Memory B cell (primary cell): ENCODE measurements at places on chromosomes 3 and 15.

- H3K4me3 ChIP-seq: no peak overlapping the region
- H3K27me3 ChIP-seq: no peaks in the 10 kb centered on the region
- no peak for DNase-seq
- no peaks in the 10 kb centered on the region for H3K36me3 ChIP-seq
- H3K4me1 ChIP-seq: no peaks in the 10 kb centered on the region
- H3K27ac ChIP-seq: no peak overlapping the region
Observed at GRCh38 chr3:103813955-103814354, 1379.1 kb downstream of the ZPLD1 start.

- no peaks in the 10 kb centered on the region for H3K36me3 ChIP-seq
- DNase-seq: no peak
- H3K4me1 ChIP-seq: no peaks in the 10 kb centered on the region
- no peak overlapping the region for H3K4me3 ChIP-seq
- H3K27ac ChIP-seq: no peak overlapping the region
- H3K27me3 ChIP-seq: peaks cover 14% of the 10 kb centered on the region
Observed at GRCh38 chr3:182650568-182651128, 142.7 kb upstream of the ATP11B start.

DNA sequence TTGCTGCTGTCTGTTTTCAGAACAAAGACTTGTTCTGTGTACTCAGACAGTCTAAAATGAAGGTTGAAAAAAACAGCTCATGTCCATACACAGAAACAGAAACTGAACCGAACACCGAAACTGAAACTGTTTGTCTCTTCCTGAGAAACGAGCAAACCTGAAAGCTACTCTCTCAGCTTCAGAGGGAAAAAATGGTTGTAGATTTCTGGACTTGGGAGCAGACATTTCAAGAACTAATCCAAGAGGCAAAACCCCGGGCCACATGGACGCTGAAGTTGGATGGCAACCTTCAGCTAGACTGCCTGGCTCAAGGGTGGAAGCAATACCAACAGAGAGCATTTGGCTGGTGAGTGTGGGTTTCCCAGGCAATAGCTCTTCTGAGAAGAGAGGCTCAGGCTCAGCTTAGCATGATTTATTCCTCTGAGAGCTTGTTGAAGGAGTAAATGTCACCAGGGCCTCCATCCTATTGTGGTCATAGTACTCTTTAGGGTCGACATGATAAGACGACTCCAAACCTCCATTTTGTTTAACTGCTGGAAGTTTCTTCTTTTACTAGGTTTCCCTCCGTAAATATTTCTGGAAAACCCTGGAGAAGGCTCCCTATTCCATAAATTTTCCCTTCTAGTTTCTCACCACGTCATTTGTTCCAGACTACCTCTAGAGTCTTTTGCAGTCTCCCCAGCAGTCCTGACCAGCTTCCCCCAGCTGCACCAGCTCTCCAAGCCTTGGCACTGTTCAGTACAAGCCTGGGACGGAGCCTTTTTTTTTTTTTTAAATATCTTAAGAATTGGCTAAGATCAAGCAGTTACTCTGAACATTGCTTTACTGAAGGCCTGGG lies at the start of gene RTP4:
TSS of gene RTP4 (plus strand) at position 135 of the 838 bp plus-strand sequence. CDS start at position 192, 57 bp downstream.
- peak within 1 kb of the TSS; percentile 97 for H3K4me3 ChIP-seq
- H3K27me3 ChIP-seq: no peaks in the 10 kb centered on the region
- peak; percentile 40 for DNase-seq
- H3K27ac ChIP-seq: peak within 1 kb of the TSS; percentile 96

DNA sequence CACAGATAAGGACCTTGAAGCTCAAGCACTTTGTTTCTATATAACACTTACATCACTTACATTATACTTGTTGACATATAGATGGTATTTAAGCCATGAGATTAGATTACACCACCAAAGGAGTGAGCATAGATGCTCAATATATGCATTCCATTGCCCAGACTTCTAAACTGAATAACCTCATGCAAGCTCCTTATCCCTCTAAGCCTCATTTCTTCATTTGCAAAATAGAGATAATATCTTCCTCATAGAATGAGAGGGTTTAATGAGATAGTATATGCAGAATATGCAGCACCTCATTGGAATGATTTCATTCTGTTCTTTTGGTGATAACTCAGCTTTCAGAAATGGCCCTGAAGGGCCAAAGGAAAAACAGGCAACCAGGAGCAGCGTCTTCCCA lies 18.5 kb downstream of the NLGN1 start:
- H3K27ac ChIP-seq: no peak overlapping the region
- H3K36me3 ChIP-seq: no peaks in the 10 kb centered on the region
- H3K27me3 ChIP-seq: no peaks in the 10 kb centered on the region

DNA sequence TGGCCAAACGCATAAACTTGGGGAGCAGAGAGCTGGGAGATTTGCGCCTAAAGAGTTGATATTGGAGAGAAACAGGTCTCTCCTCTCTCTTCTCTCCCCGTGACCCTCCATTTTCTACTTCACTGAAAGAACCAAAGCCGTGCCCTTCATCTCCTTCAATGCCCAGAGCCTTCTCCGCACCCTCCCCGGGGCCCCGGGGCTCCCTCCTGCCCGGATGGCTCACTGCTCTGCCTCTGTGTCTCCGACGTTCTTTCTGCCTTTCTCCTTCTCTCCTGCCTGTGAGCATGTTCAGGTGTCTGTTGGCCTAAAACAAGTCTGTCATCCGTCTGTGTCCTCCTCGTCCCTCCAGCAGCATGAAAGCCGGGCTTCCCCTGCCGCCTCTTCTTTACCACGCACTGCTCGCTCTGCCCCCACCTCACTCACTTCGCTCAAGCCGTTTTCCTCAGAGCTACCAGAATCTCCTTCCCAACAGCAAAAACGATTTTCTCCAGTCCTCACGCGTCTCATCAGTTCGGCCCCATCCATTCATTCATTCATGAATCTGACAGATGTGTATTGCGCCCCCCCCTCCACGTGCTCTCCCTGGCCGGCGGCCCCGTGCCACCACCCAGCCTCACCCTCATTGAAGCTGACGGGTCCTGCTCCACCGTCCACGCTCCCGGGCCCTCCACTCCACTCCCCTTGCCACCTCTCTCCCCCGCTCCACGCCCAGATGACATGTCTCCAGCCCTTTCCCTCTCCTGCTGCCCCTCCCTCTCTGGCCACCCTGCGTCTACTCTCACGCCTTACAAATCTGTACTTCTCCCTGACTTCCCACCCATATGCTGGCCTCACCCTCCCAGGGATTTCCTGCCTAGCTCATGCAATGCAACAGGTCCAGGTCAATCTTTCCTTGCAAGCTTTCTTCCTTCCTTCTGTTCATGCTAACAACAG lies 10.2 kb downstream of the MUC4 start:
- peaks cover 21% of the 10 kb centered on the region for H3K4me1 ChIP-seq
- H3K36me3 ChIP-seq: no peaks in the 10 kb centered on the region
- peak overlapping the region; percentile 39 for H3K4me3 ChIP-seq

- peak overlapping the region; percentile 91 for H3K4me3 ChIP-seq
- peaks cover 13% of the 10 kb centered on the region for H3K4me1 ChIP-seq
Observed at GRCh38 chr3:195270079-195270816, 711 bp downstream of the XXYLT1 start.

GRCh38 chr3:170640737-170641171 lies 54.9 kb upstream of the SLC7A14 start:
- DNase-seq: no peak
- H3K36me3 ChIP-seq: no peaks in the 10 kb centered on the region
- H3K27ac ChIP-seq: no peak overlapping the region
- H3K4me1 ChIP-seq: peaks cover 2% of the 10 kb centered on the region
- H3K4me3 ChIP-seq: no peak overlapping the region
- H3K27me3 ChIP-seq: peaks cover 23% of the 10 kb centered on the region

- no peak for DNase-seq
- peak overlapping the region; percentile 9 for H3K27ac ChIP-seq
- H3K4me3 ChIP-seq: peak overlapping the region; percentile 25
- peaks cover 2% of the 10 kb centered on the region for H3K36me3 ChIP-seq
- peaks cover 20% of the 10 kb centered on the region for H3K4me1 ChIP-seq
Observed at GRCh38 chr15:90895571-90896117, 7.5 kb upstream of the MAN2A2 start.

GRCh38 chr15:63258658-63259057 lies 18.7 kb upstream of the APH1B start:
- no peaks in the 10 kb centered on the region for H3K27me3 ChIP-seq
- peaks cover 25% of the 10 kb centered on the region for H3K36me3 ChIP-seq
- no peaks in the 10 kb centered on the region for H3K4me1 ChIP-seq
- no peak for DNase-seq
- H3K27ac ChIP-seq: no peak overlapping the region

GRCh38 chr3:192875971-192876565 lies 41.6 kb downstream of the MB21D2 start:
- peaks cover 3% of the 10 kb centered on the region for H3K27me3 ChIP-seq
- H3K4me1 ChIP-seq: no peaks in the 10 kb centered on the region
- H3K36me3 ChIP-seq: no peaks in the 10 kb centered on the region
- no peak overlapping the region for H3K27ac ChIP-seq

DNA sequence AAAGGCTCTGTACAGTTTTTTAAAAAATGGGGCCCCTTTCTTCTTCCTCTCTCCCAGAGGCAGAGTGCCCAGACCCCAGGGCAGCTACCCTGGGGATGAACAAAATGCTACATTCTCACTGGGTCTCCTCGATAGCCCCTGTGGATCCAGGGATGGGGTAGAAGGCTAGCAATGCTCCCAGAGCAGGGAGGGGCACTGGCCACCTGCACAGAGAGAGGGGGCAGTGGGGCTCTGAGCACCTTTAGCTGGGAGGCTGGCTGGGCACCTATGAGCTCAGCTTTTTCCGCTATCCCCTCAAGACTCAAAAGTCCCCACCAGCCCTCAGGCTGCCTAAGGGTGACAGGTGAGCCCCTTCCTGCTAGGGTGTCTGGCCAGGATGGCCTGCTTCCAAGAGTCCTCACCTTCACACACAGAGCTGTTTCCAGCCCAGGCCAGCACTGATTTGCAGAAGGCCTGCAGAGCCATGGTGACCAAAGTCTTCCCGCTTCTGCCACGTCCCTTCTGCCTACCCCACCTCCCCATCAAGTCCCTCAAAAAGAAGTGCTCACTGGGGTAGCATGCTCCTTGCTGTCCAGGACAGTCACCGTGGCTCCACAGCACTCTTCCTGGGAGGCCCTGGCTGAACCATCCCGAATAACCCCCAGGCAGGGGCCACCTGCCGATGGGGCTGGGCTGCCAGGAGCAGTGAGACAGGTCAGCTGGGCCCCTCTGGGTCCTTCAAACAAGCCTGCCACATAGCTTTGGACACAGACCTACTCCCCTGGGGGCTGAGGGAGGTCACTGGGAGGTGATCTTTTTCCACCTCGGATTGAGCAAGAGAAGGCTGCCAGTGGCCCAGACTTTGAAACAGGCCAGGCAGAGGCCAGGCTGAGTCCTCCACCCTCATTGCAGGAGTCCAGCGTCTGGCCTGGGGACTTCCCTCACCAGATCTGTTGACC lies 20.4 kb downstream of the BMF start:
- peaks cover 13% of the 10 kb centered on the region for H3K36me3 ChIP-seq
- no peak overlapping the region for H3K4me3 ChIP-seq
- peak overlapping the region; percentile 82 for H3K27ac ChIP-seq
- H3K4me1 ChIP-seq: peaks cover 36% of the 10 kb centered on the region
- no peaks in the 10 kb centered on the region for H3K27me3 ChIP-seq

DNA sequence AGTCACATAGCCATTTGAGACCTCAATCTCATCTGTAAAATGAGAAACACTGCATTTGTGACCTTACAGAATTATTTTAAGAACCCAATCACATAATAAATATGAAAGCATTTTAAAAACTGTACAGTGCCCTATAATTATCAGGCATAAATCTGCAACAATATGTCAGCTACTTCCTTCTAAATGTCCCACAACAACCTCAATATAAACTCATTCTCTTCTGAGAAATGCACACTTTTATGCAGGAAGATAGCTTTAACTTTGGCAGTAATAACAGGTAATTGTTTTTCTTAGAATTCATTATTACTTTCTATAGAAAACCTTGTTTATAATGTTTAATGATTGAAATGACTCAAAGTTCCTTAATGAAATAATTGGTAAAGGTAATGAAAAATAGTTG lies 400.7 kb upstream of the AGTR1 start:
- no peak overlapping the region for H3K27ac ChIP-seq
- DNase-seq: no peak
- no peaks in the 10 kb centered on the region for H3K36me3 ChIP-seq
- H3K27me3 ChIP-seq: no peaks in the 10 kb centered on the region
- no peak overlapping the region for H3K4me3 ChIP-seq

GRCh38 chr3:156670652-156671051 lies 3.7 kb upstream of the TIPARP start:
- no peak overlapping the region for H3K4me3 ChIP-seq
- H3K27me3 ChIP-seq: no peaks in the 10 kb centered on the region
- no peak overlapping the region for H3K27ac ChIP-seq
- no peaks in the 10 kb centered on the region for H3K36me3 ChIP-seq
- peaks cover 17% of the 10 kb centered on the region for H3K4me1 ChIP-seq

- H3K4me1 ChIP-seq: no peaks in the 10 kb centered on the region
- no peak for DNase-seq
- H3K27ac ChIP-seq: no peak overlapping the region
Observed at GRCh38 chr3:43879166-43879565, 188.4 kb downstream of the ABHD5 start.

- peaks cover 2% of the 10 kb centered on the region for H3K27me3 ChIP-seq
- no peak overlapping the region for H3K4me3 ChIP-seq
- no peaks in the 10 kb centered on the region for H3K4me1 ChIP-seq
- no peak overlapping the region for H3K27ac ChIP-seq
- H3K36me3 ChIP-seq: no peaks in the 10 kb centered on the region
- no peak for DNase-seq
Observed at GRCh38 chr15:78358102-78358870, 18.1 kb downstream of the CRABP1 start.

DNA sequence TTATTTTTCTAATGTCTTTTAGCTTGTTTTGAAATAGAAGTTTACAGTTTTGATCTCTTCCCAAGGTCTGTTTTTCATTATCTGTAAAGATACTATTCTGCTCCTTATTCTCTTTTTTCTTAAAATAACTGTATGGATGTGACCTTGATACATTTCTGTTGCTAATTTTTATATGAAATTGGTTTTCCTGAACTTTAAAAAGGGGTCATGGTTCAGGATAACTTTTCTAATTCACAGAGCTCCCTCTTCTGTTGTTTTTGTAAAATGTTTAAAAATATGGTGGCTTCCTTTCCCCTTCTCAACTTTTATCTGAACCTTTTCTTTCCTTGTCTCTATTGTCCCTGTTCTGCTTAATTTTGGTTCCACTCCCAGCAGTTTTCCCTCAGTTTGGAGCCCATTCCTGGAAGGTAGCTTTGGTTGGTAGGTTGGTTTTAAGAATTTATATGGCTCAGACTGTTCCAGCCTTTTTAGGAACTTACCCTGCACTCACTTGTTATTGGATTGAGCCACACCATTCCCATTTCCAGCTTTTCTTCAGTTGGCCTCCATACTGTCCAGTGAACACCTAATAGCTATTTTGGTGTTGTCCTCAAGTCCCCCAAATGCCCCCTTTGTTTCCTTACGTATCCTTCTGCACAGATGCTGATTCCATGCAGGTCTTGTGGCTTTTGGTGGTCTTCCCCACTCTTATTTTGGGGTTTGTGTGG lies 70.3 kb downstream of the SLMAP start:
- no peaks in the 10 kb centered on the region for H3K27me3 ChIP-seq
- H3K4me3 ChIP-seq: no peak overlapping the region
- H3K27ac ChIP-seq: peak overlapping the region; percentile 22
- peaks cover 20% of the 10 kb centered on the region for H3K4me1 ChIP-seq
- peaks cover 13% of the 10 kb centered on the region for H3K36me3 ChIP-seq
- no peak for DNase-seq

- DNase-seq: no peak
- peaks cover 16% of the 10 kb centered on the region for H3K27me3 ChIP-seq
- H3K36me3 ChIP-seq: peaks cover 3% of the 10 kb centered on the region
Observed at GRCh38 chr15:29113336-29114220, 156.0 kb downstream of the NSMCE3 start.

GRCh38 chr15:69991551-69991980 lies 106.2 kb downstream of the TLE3 start:
- peaks cover 3% of the 10 kb centered on the region for H3K36me3 ChIP-seq
- H3K27ac ChIP-seq: no peak overlapping the region
- no peak for DNase-seq
- H3K4me1 ChIP-seq: peaks cover 65% of the 10 kb centered on the region

- no peaks in the 10 kb centered on the region for H3K27me3 ChIP-seq
- no peaks in the 10 kb centered on the region for H3K4me1 ChIP-seq
- no peak for DNase-seq
- H3K36me3 ChIP-seq: no peaks in the 10 kb centered on the region
- no peak overlapping the region for H3K4me3 ChIP-seq
Observed at GRCh38 chr3:89227634-89228033, 120.2 kb downstream of the EPHA3 start.
